SJSA1 (cell line): ENCODE measurements at places on chromosomes 11 and 22. TPM values are rescaled to one million over a fixed set of nuclear protein-coding genes. Genes with fewer than 3 reads are reported as not detected.

The PKDREJ gene
- not detected in 2 replicates for total RNA-seq

The PCSK7 gene
- 27.1 and 34.3 TPM in 2 replicates for total RNA-seq

The KRTAP5-7 gene
- total RNA-seq = not detected in 2 replicates

The MYO18B gene
- 0.11 and 0.63 TPM in 2 replicates for total RNA-seq

The MYO7A gene
- total RNA-seq = not detected in 2 replicates

DNA sequence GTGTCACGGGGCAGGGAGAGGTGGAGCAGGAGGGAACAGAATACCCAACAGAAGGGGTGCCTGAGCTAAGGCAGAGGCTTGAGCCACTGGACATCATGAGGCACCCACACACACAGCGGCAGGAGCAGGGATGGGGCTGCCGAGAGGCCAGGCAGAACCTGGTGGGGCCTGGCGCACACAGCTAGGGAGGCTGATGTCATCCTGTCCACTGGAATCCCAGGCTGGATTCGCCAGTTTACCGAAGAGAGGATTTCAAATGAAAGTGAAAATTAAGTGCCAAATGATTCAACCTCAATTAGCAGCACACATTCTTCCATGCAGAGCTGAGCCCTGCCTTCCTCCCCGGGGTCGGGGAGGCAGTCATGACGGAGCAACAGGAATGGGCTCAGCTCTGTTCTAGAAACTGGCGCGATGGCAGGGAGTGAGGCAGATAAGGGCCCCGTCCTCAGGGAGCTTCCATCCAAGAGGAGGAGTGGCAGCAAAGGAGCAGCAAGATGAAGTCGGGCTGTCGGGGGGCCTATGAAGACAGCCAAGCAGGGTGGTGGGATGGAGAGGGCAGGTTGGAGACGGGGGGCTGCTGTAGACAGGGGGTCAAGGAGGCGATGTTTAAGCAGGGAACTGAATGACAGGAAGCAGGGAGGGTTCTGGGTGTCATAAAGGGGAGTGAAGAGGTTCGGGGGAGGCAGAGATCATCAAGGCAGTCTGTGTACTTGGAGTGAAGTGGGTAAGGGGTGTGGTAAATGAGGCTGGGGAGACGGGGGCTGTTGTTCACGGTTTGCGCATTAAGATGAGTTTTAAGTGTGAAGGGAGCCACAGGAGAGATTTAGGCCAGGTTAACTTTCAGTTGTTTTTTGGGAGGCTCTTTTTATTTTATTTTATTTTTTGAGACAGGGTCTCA is 6.4 kb downstream of the RAC2 start:
- H3K4me3 ChIP-seq = no peak overlapping the region
- H3K27ac ChIP-seq = no peak overlapping the region
- no peaks in the 10 kb centered on the region for H3K36me3 ChIP-seq

DNA sequence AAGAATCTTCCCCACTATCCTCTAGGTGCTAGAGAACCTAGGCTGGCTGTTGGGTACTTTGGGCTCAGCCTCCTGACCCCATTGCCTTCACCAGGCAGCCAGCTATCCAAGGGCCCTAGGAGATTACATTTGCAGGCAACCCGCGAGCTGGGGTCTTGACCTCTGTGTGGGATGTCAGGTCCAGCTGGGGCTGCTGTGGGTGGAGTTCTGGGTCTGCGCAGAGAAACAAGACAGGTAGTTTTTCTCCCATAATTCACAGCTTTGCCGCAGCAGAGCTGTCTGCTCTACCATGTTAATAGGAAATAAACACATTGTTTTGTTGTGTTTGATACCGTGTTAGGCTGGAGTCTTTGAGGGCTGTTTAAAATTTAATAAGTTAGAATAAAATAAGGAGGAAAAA is 142.8 kb upstream of the PLET1 start:
- no peak overlapping the region for H3K4me3 ChIP-seq
- no peaks in the 10 kb centered on the region for H3K4me1 ChIP-seq
- no peak for DNase-seq
- no peaks in the 10 kb centered on the region for H3K27me3 ChIP-seq
- no peaks in the 10 kb centered on the region for H3K36me3 ChIP-seq

GRCh38 chr11:14042686-14043465 is 80.4 kb downstream of the SPON1 start:
- no peak overlapping the region for H3K27ac ChIP-seq
- H3K36me3 ChIP-seq = no peaks in the 10 kb centered on the region
- H3K27me3 ChIP-seq = no peaks in the 10 kb centered on the region
- no peak overlapping the region for H3K4me3 ChIP-seq
- no peaks in the 10 kb centered on the region for H3K4me1 ChIP-seq
- DNase-seq = no peak

DNA sequence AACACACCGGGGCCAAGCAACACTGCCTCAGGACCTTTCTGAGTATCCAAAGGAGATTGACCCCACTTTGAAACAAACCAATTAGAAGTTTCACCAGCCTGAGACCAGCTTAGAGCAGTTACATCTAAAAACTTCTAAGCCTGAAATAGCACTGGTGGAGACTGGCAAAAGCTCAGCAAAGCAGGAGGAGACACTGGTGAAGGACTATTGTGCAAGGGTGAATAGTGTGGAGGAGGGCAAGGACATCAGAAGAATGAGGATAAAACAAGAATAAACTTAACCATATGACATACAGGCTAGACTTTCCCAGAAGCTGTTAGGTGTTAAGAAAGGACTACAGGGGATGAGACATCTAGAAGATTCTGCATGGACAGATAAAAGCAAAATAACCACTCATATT is 152.4 kb downstream of the FCHSD2 start:
- H3K27me3 ChIP-seq = no peaks in the 10 kb centered on the region
- no peaks in the 10 kb centered on the region for H3K4me1 ChIP-seq
- no peak overlapping the region for H3K27ac ChIP-seq
- H3K36me3 ChIP-seq = no peaks in the 10 kb centered on the region
- no peak for DNase-seq
- H3K4me3 ChIP-seq = no peak overlapping the region

DNA sequence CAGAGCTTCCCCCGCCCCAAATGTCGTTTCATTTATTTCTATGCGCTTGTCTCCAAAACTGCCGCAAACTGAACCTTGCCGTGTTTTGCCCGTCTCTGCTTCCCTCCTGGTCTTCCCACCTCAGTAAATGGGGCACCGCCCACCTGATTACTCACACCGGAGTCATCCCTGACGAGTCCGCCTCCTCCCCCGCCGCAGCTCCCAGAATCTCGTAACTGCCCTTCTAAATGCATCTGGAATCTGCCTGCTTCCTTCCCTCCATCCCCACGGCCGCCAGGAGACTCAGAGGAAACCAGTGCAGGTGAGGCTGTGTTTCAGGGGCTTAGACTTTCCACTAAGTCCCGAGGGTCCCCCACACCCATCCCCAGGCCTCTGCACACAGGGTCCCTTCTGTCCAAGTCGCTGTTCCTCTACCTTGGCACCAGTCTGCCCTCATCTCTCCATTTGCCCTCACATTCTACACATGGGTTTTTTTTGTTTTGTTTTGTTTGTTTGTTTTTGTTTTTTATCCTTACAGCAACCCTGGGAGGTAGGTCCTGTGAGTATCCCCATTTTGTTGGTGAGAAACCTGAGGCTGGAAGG is 62.6 kb upstream of the PHF21B start:
- no peaks in the 10 kb centered on the region for H3K36me3 ChIP-seq
- peaks cover 14% of the 10 kb centered on the region for H3K4me1 ChIP-seq
- peak; percentile 72 for DNase-seq
- H3K27ac ChIP-seq = no peak overlapping the region
- H3K27me3 ChIP-seq = 0 out of 2 replicates have a peak, but pooled peaks cover 3% of the 10 kb centered on the region
- H3K4me3 ChIP-seq = no peak overlapping the region

- H3K4me1 ChIP-seq = peaks cover 26% of the 10 kb centered on the region
- no peak overlapping the region for H3K4me3 ChIP-seq
- no peaks in the 10 kb centered on the region for H3K36me3 ChIP-seq
- H3K27ac ChIP-seq = peak overlapping the region; percentile 75; the same call in 1 of the 2 replicates
- no peak for DNase-seq
- H3K27me3 ChIP-seq = no peaks in the 10 kb centered on the region
Measured at GRCh38 chr11:35288309-35288708, 131.0 kb downstream of the SLC1A2 start.

GRCh38 chr11:96486890-96487611 is 97.2 kb downstream of the JRKL start:
- H3K4me1 ChIP-seq = 0 out of 2 replicates have a peak, but pooled peaks cover 4% of the 10 kb centered on the region
- H3K27ac ChIP-seq = peak overlapping the region; percentile 49; the same call in 1 of the 2 replicates
- H3K27me3 ChIP-seq = no peaks in the 10 kb centered on the region
- H3K4me3 ChIP-seq = peak overlapping the region; percentile 19; the same call in 1 of the 2 replicates

GRCh38 chr22:40220316-40221054 is 42.8 kb downstream of the TNRC6B start:
- H3K36me3 ChIP-seq = no peaks in the 10 kb centered on the region; the same call in 1 of the 2 replicates
- DNase-seq = peak; percentile 61
- peak overlapping the region; percentile 45 for H3K27ac ChIP-seq
- no peak overlapping the region for H3K4me3 ChIP-seq

DNA sequence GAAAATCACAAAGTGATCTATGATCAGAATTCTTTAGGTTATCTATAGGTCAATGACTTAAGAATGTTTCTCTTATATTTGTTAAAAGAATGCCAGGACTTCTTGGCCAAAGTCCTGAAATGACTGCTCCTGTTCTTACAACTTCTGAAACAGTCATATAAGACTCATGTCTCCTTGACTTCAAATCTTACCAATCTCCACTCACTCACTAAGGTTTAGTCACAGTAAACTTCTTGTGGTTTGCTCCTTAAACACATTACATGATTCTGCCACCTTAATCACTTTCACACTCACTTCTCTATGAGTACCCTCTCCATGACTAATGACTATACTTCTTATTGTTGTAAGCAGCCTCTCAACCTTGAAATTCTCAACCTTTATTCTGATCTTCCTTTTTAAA is 648.7 kb upstream of the CCDC179 start:
- H3K4me3 ChIP-seq = no peak overlapping the region
- H3K4me1 ChIP-seq = no peaks in the 10 kb centered on the region
- DNase-seq = no peak
- H3K27ac ChIP-seq = no peak overlapping the region
- H3K27me3 ChIP-seq = no peaks in the 10 kb centered on the region

DNA sequence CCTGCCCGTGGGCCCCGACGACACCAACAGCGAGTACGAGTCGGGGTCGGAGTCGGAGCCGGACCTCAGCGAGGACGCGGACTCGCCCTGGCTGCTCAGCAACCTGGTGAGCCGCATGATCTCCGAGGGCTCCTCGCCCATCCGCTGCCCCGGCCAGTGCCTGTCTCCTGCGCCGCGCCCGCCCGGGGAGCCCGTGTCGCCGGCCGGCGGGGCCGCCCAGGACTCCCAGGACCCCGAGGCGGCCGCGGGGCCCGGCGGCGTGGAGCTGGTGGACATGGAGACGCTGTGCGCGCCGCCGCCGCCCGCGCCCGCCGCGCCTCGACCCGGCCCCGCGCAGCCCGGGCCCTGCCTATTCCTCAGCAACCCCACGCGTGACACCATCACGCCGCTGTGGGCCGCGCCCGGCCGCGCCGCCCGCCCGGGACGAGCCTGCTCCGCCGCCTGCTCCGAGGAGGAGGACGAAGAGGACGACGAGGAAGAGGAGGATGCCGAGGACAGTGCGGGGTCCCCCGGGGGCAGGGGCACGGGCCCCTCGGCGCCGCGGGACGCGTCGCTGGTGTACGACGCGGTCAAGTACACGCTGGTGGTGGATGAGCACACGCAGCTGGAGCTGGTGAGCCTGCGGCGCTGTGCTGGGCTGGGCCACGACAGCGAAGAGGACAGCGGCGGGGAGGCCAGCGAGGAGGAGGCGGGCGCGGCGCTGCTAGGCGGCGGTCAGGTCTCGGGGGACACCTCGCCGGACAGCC is 3.8 kb downstream of the MAPK8IP2 start:
- H3K27me3 ChIP-seq = peaks cover 60% of the 10 kb centered on the region
- no peak overlapping the region for H3K27ac ChIP-seq
- H3K36me3 ChIP-seq = no peaks in the 10 kb centered on the region
- H3K4me1 ChIP-seq = no peaks in the 10 kb centered on the region
- DNase-seq = no peak
- no peak overlapping the region for H3K4me3 ChIP-seq

GRCh38 chr11:27129686-27130085 is 89.1 kb downstream of the BBOX1 start:
- no peak for DNase-seq
- no peaks in the 10 kb centered on the region for H3K27me3 ChIP-seq
- H3K36me3 ChIP-seq = no peaks in the 10 kb centered on the region
- H3K4me1 ChIP-seq = no peaks in the 10 kb centered on the region
- H3K4me3 ChIP-seq = no peak overlapping the region

DNA sequence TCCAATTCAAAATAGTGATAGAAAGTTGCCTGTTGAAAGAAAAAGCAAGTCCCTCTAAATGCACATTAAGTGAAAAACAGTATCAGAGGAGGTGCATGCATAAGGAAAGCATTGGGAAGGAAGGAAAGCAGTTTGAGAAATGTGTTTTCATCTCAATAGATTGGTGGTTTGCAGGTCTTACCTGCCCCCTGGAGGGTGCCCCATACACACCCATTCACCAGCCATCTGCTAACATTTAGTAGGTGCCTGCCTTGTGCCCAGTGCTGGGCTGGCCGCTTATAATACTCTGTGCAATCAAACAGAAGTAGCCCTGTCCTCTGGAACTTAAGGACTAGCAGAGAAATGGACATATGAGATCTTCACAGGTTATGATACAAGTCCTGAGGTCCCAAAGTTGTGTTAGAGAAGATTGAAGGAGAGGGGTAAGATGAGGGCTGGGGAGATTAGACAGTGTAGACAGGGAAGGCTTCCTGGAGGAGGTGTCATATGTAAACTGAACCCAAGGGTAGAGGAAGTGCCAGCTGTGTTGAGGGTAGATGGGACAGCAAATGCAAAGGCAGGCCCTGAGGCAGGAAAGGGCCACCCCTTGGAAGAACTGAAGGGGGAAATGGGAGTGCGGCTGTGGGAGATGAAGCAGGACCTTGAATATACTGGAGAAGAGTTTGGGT is 184.2 kb downstream of the MN1 start:
- no peak overlapping the region for H3K4me3 ChIP-seq
- no peak overlapping the region for H3K27ac ChIP-seq
- H3K36me3 ChIP-seq = no peaks in the 10 kb centered on the region
- H3K4me1 ChIP-seq = peaks cover 18% of the 10 kb centered on the region

DNA sequence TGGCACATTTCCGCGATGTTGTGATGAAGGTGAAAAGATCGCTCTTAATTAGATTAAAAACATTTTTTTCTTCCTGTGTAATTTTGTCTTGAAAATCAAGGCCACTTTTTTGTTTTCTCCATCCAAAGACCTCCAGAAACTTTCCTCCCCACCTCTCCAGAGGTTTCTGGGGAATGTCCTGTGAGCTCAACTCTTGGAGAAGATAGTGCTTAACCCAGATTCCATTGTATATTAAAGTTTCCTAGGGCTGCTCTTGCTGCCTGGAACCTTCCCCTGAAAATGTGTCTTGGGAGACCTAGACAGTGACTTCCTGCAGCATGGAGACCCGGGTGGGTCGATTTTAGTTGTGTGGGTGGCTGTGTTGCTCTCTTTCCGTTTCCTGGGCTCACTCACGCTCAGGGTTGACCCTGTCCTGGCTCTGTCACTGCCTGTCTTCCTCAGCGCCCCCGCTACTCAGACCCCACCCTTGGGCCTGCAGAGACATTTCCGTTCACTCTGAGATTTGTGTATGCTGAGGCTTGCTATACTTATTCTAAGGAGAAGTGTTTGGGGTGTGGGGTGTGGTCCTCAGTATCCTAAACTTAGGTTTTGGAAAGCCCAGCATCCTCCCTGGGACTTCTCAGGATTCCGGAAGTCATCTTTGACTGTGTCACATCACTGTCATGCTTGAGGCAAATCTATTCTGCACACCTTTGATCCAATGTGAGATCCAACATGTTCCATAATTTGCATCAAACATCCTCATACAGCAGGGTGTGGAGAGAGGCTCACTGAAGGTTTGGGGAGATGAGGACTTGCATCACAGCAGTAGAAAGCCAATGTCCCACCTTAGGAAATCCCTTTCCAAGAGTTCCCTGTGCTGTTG is 47.2 kb downstream of the KCNQ1OT1 start:
- H3K27ac ChIP-seq = no peak overlapping the region
- no peaks in the 10 kb centered on the region for H3K4me1 ChIP-seq
- no peak overlapping the region for H3K4me3 ChIP-seq
- H3K36me3 ChIP-seq = no peaks in the 10 kb centered on the region
- no peaks in the 10 kb centered on the region for H3K27me3 ChIP-seq
